ENCODE measurements at places on chromosomes 16 and 17.
A peak's percentile ranks its signal among the peaks of the same experiment; 100 is the strongest.

DNA sequence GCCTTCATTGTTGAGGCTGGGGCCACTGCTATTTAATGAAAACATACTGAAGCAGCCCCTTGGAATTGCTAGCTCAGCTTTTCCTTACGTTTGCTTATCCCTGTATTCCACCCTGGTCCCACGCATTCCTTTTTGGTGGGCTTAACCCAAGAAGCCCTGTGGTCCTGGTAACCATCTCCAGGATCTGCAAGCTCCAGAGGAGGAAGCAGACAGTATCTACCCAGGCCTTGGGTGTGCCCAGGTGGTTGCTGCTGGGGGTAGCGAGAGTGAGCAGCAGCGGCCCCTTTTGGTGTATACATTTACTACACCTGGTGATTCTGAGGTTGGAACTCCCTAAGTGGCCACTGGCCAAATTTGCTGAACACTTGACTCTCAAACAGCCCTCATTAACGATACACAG is 97.7 kb downstream of the CBLN1 start:
- DNase-seq: peak; percentile 3

DNA sequence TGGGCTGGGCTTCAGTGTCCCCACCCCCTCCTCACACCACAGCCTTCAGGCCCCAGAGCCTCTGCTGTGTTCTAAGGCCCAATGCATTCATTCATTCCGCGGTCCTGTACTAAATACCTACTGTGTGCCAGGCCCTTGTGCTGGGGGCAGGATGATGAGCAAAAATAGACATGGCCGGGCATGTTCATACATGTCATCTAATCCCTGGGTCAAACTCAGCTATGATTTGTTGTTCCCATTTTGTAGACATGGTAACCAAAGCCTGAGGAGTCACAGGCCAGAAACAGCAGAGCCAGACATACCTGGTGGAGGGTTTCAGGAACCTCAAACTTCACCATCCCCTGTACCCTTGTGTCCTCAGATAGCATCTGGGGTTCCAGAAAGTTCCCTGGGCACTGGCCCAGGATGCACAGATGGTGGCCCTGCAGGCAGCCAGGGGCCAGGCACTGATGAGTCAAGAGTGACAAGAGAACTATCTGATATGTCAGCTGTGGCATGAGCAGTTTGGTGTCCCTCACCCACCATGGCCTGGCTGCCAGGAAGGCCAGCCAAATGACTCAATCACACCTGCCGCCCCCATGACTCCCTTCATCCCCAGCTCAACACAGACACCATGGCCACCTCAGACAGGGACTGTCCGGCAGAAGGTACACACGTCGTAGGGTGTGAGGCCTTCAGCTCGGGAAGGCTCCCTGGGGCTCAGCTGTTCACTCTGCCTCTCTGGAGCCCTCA is 2.7 kb upstream of the RRAD start:
- no peak for DNase-seq

DNA sequence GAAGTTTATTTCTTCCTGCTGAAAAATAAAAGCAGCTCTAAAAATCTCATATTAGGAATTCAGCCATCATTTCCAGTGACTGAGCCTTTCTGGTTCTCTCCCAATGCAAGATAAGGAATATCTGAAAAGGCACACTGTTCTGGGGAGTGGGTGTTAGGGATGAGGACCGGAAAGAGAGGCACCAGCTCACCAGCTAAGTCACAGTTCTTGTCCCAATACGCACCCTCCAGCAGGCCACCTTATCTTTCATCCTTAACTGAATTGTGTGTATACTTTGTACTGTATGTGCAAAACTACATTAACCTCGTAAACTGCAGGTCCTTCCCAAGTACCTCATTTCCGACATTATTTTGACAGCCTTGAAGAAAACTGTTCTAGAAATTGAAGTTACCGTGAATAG is 11.0 kb downstream of the AMFR start:
- no peak for DNase-seq

- no peak for DNase-seq
These were observed 591 bp downstream of the YPEL3 start for GRCh38 chr16:30095166-30096078.

DNA sequence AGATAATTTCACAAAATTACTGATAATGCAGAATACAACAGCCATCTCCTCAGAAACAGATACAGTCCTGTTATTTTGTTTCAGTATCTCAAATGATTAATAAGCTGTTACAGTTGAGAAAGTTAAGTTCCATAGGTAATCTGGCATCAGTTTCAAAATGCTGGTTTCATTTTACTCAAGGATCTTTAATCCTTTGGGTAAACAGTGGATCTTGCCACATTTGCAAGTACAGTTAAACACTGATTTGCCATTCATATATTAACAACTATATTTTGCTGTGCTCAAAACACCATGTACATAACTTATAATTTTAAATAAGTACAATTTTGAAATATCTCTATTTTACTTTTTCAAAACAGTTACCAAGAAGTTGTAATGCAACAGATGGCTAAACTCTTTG is 31.2 kb downstream of the RPGRIP1L start:
- DNase-seq: no peak

GRCh38 chr17:81253358-81254131 is 14.4 kb downstream of the NDUFAF8 start:
- no peak for DNase-seq

GRCh38 chr16:86530251-86531190 is 20.2 kb downstream of the FOXF1 start:
- DNase-seq: no peak

- no peak for DNase-seq
These were observed 9.3 kb downstream of the RIPOR1 start for GRCh38 chr16:67537636-67538591.

DNA sequence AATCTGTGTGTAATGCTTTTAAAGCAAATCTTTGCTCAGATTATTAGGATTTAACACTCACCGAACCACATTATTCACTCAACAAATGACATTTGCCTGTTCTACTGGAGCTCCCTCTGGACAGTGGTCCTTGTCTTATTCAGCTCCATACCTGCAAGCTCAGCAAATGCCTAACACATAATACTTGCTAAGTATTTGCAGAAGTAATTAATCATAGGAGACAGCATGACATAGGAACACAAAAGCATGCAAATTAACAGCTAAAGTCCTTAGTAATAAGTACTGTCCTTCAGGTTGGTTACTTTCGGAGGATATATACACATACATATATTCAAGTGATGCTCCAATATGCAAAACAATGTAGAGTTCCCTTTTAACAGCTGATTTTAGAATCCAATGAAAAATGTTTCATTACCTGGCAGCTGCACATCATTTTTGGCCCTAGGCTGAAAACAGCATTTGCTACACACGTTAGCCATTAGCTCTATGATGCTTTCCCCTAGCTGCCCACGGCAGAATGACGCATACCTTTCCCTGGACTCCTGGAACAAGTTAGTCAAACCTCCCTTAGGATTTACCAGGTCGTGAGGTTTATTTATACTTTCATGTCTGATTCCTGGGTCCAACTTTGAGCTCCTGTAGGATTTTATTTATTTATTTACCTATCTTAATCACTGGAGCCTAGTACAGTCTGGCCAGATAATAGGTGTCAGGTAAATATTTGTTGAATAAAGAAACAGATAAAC is 8.6 kb downstream of the BRD7 start:
- no peak for DNase-seq

GRCh38 chr16:51146256-51146924 is 4.7 kb downstream of the SALL1 start:
- DNase-seq: no peak

DNA sequence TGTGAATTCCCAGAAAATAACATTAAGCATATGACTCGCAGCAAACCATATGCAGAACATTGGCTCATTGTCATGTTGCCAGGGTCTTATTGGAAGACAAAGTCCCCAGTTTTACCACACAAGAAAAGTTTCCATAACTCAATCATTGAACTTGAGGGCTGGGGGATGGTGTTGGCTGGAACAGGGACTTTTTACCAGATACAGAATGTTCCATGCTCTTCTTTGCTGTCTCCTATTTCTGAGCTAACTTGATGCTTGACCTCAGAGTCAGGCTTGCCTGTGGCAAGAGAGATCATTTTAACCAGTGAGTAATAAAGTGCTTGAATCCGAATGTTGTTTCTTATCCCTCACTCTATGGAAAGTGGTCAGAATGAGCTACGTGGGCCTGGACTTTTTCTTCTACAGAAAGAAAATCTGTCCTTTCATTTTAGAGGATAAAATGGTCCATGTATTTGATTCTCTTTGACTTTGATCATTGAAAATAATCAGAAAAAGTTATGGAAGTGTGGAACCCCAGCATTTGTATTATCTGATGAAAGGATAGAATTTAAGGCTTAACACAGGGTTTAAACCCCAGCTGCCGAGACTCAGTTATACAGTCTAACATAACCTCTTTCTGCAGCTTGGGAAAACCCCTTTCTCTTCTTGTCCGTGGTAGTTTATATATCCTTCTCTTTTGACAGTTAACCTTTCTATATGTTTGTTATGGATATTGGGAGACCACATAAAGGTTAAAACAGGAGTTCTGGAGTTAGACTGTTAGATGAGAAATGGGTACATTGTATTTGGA is 67.0 kb downstream of the TUBD1 start:
- no peak for DNase-seq

- no peak for DNase-seq
These were observed 18.5 kb downstream of the GTF3C1 start for GRCh38 chr16:27531186-27531585.

- DNase-seq: no peak
These were observed 62.1 kb downstream of the RMI2 start for GRCh38 chr16:11407047-11407982.

- DNase-seq: no peak
These were observed 50.9 kb downstream of the SYNRG start for GRCh38 chr17:37558299-37558698.

DNA sequence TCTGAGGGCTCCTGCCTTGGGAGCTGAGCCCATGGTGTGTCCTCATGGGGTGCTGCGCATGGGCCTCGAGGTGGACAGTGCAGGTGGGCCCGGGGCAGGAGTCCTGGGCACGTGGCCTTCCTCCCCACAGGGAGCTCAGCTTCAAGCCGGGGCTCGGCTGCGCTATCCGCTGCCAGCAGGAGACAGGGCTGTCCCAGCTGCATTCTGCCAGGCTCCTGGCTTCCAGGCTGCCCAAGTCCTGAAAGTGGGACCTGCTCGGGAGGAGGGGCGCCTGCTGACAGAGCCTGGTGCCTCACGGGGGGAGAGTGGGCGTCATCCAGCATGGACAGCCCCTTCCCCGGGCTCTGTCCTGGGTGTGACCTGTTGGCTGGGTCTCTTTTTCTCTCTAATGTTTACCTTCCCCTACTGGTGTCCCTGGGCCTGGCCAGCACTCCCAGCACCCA is 7.1 kb downstream of the TRAF7 start:
- DNase-seq: no peak

DNA sequence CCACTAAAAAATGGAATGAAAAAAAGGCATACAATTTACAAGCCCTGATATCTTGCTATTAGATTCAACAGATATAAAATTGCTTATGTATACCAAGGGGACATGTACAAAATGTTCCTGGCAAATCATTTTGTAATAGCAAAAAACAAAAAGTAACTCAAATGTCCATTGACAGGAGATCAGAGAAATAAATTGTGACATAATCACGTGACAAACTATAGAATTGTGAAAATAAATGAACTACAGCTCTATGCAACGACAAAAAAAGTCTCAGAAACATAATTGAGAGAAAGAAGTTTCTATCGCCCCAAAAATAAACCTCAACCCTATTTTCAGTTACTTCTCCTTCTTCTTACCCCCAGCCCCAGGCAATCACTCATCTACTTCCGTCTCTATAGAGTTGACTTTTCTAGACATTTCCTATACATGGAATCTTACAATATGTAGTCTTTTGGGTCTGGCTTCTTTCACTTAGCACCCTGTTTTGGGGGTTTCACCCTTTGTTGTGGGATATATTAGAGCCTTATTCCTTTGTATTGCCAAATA is 12.1 kb upstream of the ACE start:
- DNase-seq: no peak

- DNase-seq: no peak
These were observed 10.7 kb downstream of the GFOD2 start for GRCh38 chr16:67708368-67708771.

DNA sequence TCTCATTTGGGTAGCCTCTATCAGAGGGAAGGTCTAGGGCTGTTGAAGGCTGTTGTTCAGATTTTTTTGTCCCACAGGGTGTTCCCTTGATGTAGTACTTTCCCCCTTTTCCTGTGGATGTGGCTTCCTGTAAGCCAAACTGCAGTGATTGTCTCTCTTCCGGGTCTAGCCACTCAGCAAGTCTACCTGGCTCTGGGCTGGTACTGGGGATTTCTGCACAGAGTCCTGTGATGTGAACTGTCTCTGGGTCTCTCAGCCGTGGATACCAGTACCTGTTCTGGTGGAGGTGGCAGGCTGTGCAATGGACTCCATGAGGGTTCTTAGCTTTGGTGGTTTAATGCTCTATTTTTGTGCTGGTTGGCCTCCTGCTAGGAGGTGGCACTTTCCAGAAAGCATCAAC is 23.3 kb upstream of the CCR7 start:
- no peak for DNase-seq

DNA sequence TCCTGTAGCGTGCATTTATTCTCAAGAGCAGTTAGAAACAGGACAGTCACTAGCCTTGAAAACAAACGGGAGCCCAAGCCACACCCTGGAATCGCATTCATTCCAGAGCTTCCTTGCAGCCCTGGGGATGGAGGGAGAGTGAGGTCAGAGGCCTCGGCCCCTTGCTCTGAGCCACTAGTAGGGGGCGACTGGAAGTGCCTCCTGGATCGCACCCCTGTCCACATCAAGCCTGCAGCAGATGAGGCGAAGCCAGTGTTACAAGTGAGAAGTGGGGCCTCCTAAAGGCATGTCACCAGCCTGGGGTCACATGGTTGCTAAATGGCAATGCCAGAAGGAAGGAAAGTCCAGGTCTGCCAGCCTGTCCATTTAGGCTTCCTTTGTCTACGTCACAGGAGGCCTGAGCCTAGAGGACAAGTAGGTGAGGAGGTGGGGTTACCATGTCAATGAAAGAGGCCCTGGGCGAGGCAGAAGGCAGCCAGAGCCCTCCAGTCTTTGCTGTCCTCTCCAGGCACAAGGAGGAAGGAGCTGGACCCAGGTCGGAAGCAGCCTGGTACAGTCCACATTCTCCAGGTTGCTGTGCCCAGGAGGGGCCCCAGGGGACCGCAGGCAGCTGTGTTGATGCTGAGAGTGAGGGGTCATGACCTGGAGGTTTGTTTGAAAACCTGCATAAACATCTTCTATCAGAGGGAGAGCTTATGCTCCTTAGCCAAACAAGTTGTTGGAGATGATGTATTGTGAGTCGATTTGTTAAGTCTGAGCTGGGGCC is 3.0 kb upstream of the RCVRN start:
- DNase-seq: no peak

GRCh38 chr16:49886554-49887094 is 30.7 kb upstream of the ZNF423 start:
- DNase-seq: no peak

GRCh38 chr17:80724775-80725266 is 180.2 kb downstream of the RPTOR start:
- no peak for DNase-seq

GRCh38 chr16:89135971-89136765 is 35.4 kb upstream of the CDH15 start:
- DNase-seq: no peak

Data from NK-92 treated with Interleukin-12 subunit alpha and Interleukin-12 subunit beta, amount 100 ng/mL, for 24 hours (cell line).